ENCODE measurements at places on chromosomes 7 and 10. TPM values are rescaled to one million over a fixed set of nuclear protein-coding genes. Genes with fewer than 3 reads are reported as not detected.

- no peaks in the 10 kb centered on the region for H3K27me3 ChIP-seq
- no peak overlapping the region for H3K27ac ChIP-seq
- no peak overlapping the region for H3K4me3 ChIP-seq
- no peak for DNase-seq
- H3K36me3 ChIP-seq = no peaks in the 10 kb centered on the region
- H3K4me1 ChIP-seq = no peaks in the 10 kb centered on the region
Measured at GRCh38 chr10:112761256-112761655, 188.8 kb upstream of the TCF7L2 start.

DNA sequence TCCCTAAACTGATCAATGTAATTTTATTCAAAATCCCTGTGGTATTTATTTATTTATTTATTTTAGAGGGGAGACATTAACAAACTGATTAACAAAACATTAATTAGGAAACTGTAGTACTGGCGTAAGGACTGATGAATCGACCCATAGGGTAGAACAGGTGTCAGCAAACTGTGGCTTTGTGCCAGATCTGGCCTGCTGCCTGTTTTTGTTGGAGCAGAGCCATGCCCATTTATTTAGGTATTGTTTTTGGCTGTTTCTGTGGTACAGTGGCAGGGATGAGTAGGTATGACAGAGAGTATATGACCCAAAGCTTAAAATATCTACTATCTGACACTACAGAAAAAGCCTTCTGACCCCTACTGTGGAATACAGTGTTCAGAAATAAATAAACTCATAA is 332.5 kb upstream of the ETV1 start:
- H3K27ac ChIP-seq = no peak overlapping the region
- H3K27me3 ChIP-seq = no peaks in the 10 kb centered on the region
- H3K4me3 ChIP-seq = no peak overlapping the region
- H3K4me1 ChIP-seq = no peaks in the 10 kb centered on the region

DNA sequence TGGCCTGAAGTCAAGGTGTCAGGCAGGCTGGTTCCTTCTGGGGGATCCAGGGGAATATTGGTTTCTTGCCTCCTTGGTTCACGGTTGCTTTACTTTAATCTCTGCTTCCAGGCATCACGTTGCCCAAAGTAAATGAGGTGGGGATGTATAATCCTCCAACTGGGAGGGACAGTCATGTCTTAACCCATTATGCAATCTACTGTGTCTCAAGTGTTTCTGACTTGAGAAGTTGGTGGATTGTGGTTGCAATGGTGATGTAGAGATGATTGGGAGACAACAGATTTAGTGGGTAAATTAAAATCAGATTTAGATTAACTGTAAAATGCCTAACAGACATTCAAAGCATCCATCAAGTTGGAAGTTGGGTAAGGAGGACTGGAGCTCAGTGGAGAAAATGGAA is 32.7 kb downstream of the TBXAS1 start:
- DNase-seq = no peak
- no peaks in the 10 kb centered on the region for H3K27me3 ChIP-seq
- no peaks in the 10 kb centered on the region for H3K36me3 ChIP-seq
- H3K27ac ChIP-seq = no peak overlapping the region
- H3K4me3 ChIP-seq = no peak overlapping the region

The CFTR gene
- total RNA-seq = 0.13 TPM

The BTBD16 gene
- 1.8 TPM for total RNA-seq

GRCh38 chr7:19397911-19398310 is 252.7 kb upstream of the FERD3L start:
- H3K4me1 ChIP-seq = no peaks in the 10 kb centered on the region
- H3K27me3 ChIP-seq = no peaks in the 10 kb centered on the region
- no peak for DNase-seq
- H3K36me3 ChIP-seq = no peaks in the 10 kb centered on the region
- H3K27ac ChIP-seq = no peak overlapping the region

GRCh38 chr10:95560278-95561176 is 644 bp downstream of the SORBS1 start:
- peak; percentile 40 for DNase-seq
- no peaks in the 10 kb centered on the region for H3K27me3 ChIP-seq
- peak overlapping the region; percentile 74 for H3K4me3 ChIP-seq
- H3K27ac ChIP-seq = peak overlapping the region; percentile 55
- no peaks in the 10 kb centered on the region for H3K36me3 ChIP-seq

The SH2D4B gene
- total RNA-seq = not detected

- DNase-seq = no peak
- no peak overlapping the region for H3K27ac ChIP-seq
- no peaks in the 10 kb centered on the region for H3K4me1 ChIP-seq
- no peak overlapping the region for H3K4me3 ChIP-seq
- H3K27me3 ChIP-seq = no peaks in the 10 kb centered on the region
- no peaks in the 10 kb centered on the region for H3K36me3 ChIP-seq
Measured at GRCh38 chr10:28429573-28430216, 103.2 kb upstream of the WAC start.

DNA sequence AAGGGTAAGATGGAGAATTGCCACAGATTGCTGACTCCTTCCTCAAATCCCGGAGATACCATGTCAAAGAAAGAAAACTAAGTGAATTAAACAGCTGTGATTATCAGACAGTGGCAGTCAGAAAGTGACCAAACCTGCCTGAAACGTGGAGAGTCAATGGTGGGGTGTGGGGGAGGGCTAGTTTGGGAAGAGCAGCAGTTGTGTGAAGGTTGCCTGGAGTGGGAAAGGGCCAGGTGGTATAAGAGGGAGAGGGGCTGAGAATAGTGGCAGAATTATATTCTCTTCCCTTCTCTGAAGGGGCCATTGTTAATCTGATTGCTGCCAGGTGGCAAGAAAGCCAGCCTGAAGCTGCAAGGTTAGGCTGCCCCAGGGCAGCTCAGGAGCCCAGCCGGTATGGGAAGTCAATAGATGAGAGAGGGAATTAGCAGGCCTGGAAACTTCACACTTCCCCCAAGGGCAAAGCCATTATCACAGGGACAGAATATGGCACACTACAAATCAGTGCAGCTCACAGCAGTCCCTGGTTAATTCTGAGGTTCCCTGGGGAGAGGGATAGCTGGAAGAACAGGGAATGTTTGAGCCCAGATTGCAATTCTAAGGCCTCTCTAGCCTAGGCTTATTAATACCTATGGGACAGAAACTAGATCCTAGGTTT is 83.9 kb upstream of the ITGB1 start:
- DNase-seq = no peak
- H3K27ac ChIP-seq = no peak overlapping the region
- H3K4me3 ChIP-seq = no peak overlapping the region
- no peaks in the 10 kb centered on the region for H3K4me1 ChIP-seq
- H3K36me3 ChIP-seq = no peaks in the 10 kb centered on the region

GRCh38 chr7:138668229-138668596 is 32.9 kb downstream of the SVOPL start:
- H3K27ac ChIP-seq = no peak overlapping the region
- no peak overlapping the region for H3K4me3 ChIP-seq
- H3K27me3 ChIP-seq = no peaks in the 10 kb centered on the region

The MYH16 gene
- total RNA-seq = not detected

GRCh38 chr7:47505312-47506007 is 76.5 kb downstream of the TNS3 start:
- H3K27me3 ChIP-seq = no peaks in the 10 kb centered on the region
- H3K36me3 ChIP-seq = no peaks in the 10 kb centered on the region
- no peak overlapping the region for H3K27ac ChIP-seq
- H3K4me1 ChIP-seq = peaks cover 31% of the 10 kb centered on the region

DNA sequence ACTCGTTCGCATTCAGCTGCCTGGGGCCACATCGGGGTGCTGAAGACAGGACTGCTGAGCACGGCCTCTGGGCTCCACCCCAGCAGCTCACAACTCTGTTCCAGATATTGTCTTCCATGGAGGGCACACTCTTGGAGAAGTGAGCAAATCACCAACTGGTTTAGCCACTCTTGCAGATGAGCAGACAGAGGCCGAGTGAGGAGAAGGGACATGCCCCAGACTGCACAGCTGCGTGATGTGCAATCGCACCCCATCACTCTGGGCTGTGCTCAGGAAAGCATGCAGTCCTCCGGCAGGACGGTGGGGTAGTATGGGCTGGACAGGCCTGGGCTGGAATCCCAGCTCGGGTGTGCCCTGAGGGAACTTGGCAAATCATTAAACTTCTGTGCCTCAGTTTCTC is 111.6 kb downstream of the FAM53B start:
- no peak overlapping the region for H3K4me3 ChIP-seq
- H3K27me3 ChIP-seq = no peaks in the 10 kb centered on the region
- H3K4me1 ChIP-seq = peaks cover 47% of the 10 kb centered on the region
- H3K36me3 ChIP-seq = no peaks in the 10 kb centered on the region
- DNase-seq = no peak
- H3K27ac ChIP-seq = peak overlapping the region; percentile 71

- H3K4me3 ChIP-seq = no peak overlapping the region
- H3K27me3 ChIP-seq = no peaks in the 10 kb centered on the region
- H3K27ac ChIP-seq = no peak overlapping the region
Measured at GRCh38 chr7:5615190-5616070, 166.0 kb downstream of the RNF216 start.

The CNNM1 gene
- 1.7 TPM for total RNA-seq

- no peaks in the 10 kb centered on the region for H3K4me1 ChIP-seq
- no peak overlapping the region for H3K4me3 ChIP-seq
- no peak for DNase-seq
- H3K36me3 ChIP-seq = no peaks in the 10 kb centered on the region
- no peaks in the 10 kb centered on the region for H3K27me3 ChIP-seq
Measured at GRCh38 chr7:141402277-141402996, 148.8 kb upstream of the AGK start.

The EGR2 gene
- total RNA-seq = 2.7 TPM

The LIPF gene
- not detected for total RNA-seq

- no peak overlapping the region for H3K4me3 ChIP-seq
- peak; percentile 48 for DNase-seq
- no peaks in the 10 kb centered on the region for H3K36me3 ChIP-seq
Measured at GRCh38 chr10:79313911-79314439, 33.3 kb upstream of the PPIF start.

The OR6B1 gene
- total RNA-seq = not detected

DNA sequence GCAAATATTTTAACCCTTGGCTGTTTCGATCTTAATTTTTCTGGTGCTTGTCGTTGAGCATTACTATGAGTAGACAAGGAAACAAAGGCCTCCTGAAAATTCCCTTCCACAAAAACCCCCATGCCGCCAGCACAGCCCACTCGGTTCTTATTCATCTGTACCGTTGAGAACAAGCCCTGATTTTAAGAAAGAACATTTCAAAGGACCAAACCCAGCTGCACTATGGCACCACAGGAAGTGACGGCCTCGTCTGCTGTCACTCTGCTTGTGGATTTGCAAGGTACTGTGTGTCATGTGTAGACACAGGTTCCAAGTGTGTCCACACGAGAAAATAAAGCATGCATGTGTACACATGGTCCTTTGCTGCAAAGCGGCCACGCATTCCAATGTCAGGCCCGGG is 285.2 kb downstream of the DNAJB6 start:
- no peaks in the 10 kb centered on the region for H3K27me3 ChIP-seq
- no peak overlapping the region for H3K27ac ChIP-seq
- H3K36me3 ChIP-seq = no peaks in the 10 kb centered on the region

GRCh38 chr7:33554046-33554445 is 351.3 kb upstream of the BMPER start:
- H3K27ac ChIP-seq = no peak overlapping the region
- no peaks in the 10 kb centered on the region for H3K27me3 ChIP-seq
- H3K36me3 ChIP-seq = no peaks in the 10 kb centered on the region
- H3K4me1 ChIP-seq = no peaks in the 10 kb centered on the region
- no peak for DNase-seq
- no peak overlapping the region for H3K4me3 ChIP-seq

DNA sequence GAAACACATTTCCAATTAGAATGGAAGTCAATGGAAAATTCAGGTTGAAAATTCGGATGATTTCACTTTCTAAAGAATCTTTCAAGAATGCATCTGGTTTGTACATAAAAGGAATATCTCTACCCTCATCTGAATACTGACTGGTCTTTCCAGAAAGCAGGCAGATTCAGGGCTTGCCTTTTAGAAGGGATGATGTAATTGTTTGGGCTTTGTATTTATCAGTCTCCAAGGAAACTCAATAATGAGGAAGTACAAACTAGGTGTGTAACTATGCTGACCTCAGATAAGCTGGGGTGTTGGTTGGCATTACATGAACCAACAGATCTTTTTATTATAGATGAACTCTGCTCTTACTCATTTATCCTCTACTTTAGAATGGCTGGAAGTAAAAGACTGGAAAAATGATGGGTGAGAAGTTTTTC is 24.1 kb downstream of the PDLIM1 start:
- no peaks in the 10 kb centered on the region for H3K27me3 ChIP-seq
- H3K4me1 ChIP-seq = no peaks in the 10 kb centered on the region
- H3K4me3 ChIP-seq = no peak overlapping the region
- no peak overlapping the region for H3K27ac ChIP-seq
- no peaks in the 10 kb centered on the region for H3K36me3 ChIP-seq

The C10orf67 gene
- 0.27 TPM for total RNA-seq

- no peaks in the 10 kb centered on the region for H3K4me1 ChIP-seq
- no peaks in the 10 kb centered on the region for H3K36me3 ChIP-seq
- no peak for DNase-seq
- no peak overlapping the region for H3K4me3 ChIP-seq
- H3K27me3 ChIP-seq = no peaks in the 10 kb centered on the region
Measured at GRCh38 chr7:99707096-99707495, 27.3 kb upstream of the CYP3A5 start.

GRCh38 chr10:110211465-110211843 is 4.0 kb downstream of the MXI1 start:
- no peak for DNase-seq
- H3K4me1 ChIP-seq = peaks cover 10% of the 10 kb centered on the region
- no peaks in the 10 kb centered on the region for H3K27me3 ChIP-seq
- H3K36me3 ChIP-seq = no peaks in the 10 kb centered on the region
- H3K27ac ChIP-seq = peak overlapping the region; percentile 31
- peak overlapping the region; percentile 79 for H3K4me3 ChIP-seq

- no peaks in the 10 kb centered on the region for H3K4me1 ChIP-seq
- no peaks in the 10 kb centered on the region for H3K27me3 ChIP-seq
- no peak for DNase-seq
- H3K4me3 ChIP-seq = no peak overlapping the region
- no peak overlapping the region for H3K27ac ChIP-seq
- H3K36me3 ChIP-seq = no peaks in the 10 kb centered on the region
Measured at GRCh38 chr10:63832686-63833085, 311.5 kb downstream of the REEP3 start.

GRCh38 chr7:50327443-50327842 is 22.9 kb downstream of the IKZF1 start:
- no peaks in the 10 kb centered on the region for H3K4me1 ChIP-seq
- DNase-seq = no peak
- no peaks in the 10 kb centered on the region for H3K36me3 ChIP-seq
- H3K27ac ChIP-seq = no peak overlapping the region
- no peak overlapping the region for H3K4me3 ChIP-seq
- H3K27me3 ChIP-seq = no peaks in the 10 kb centered on the region

All from ovary (tissue), 10 donors.